Germinal center (tissue), 1 donor: ENCODE measurements at places on chromosomes 11 and 22.

- no peak for DNase-seq
These were observed 4.9 kb downstream of the HSD17B12 start for GRCh38 chr11:43685440-43685839.

- DNase-seq, result no peak
These were observed 991.6 kb downstream of the BRD1 start for GRCh38 chr22:48835857-48836672.

- DNase-seq, result no peak
These were observed 24.1 kb upstream of the KRTAP5-7 start for GRCh38 chr11:71502871-71503435.

- DNase-seq, result no peak
These were observed 21.6 kb upstream of the TMEM191C start for GRCh38 chr22:21445437-21446127.

DNA sequence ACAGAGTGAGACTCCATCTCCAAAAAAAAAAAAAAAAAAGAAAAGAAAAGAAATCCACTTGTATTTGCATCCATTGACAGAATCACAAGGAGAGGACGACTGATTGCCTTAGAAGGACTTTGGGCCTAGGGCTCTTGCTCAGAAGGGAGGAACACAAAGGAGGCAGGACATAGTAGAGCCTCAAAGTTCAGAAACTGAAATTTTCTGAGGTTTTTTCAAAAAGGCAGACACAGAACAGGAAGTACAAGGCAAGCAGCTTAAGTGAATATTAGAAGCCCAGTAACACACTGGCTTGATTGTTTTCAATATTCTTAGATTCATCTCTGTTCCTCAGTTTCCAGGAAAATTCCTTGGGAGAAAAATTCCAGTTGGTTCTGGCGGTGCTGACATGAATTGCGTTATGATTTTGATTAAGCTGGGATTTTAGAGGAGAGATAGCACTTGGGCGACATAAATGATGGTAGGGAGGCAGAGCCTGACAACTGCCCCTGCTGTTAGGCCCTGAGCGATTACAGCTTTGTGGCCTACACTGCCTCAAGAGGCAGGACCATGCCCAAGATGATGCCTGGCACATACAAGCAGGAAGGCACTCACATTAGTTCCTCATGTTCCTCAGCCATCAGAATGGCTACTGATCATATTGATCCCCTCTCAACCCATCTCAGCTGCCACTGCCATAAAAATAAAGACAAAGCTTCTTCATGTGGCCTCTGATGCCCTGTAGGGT lies 15.3 kb downstream of the CLPB start:
- DNase-seq, result no peak

DNA sequence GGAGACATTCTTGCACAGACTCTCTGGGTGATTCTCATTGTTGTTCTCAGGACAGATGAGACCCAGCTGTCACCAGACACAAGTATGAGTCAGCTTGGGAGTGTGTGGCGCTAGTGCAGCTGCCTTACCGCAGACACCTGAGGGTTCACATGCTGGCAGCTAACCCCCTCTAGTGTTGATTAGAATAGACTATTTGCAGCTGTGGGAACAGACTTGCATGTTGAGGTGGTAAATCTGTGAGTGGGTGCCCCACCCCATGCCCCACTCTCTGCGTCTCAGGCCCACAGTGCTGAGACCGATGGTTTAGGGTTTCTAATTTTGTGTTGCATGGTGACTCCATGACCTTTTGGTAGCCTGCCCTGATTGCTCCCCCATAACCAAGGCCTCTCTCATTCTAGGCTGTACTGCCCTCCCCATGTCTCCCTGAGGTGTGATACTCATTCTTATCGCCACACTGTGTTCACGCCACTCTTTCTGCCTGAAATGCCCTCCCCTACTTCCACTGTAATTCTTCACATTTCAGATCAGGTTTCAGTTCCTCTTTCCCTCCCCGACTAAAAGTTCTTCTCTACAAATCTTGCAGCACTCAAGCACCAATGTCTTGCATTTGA lies 73.7 kb upstream of the KIRREL3 start:
- peak; percentile 9 for DNase-seq

DNA sequence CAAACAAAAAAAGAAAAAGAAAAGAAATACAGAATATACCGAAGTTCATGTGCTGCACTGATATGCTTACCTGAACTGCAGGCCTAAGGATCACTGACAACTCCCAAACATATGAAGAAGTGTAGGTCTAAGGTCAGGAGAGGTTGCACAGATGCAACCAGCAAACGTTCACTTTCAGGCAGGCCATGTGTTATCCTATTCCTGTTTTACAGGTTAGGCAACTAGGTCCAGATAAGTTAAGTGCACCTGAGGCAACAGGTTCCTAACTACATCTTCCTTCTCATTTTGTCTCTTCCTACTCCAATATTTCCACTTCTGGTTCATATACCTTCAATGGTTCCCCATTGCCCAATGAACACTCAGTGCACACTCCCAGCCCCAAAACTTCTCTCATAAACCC lies 15.1 kb downstream of the PI4KA start:
- DNase-seq, result no peak

DNA sequence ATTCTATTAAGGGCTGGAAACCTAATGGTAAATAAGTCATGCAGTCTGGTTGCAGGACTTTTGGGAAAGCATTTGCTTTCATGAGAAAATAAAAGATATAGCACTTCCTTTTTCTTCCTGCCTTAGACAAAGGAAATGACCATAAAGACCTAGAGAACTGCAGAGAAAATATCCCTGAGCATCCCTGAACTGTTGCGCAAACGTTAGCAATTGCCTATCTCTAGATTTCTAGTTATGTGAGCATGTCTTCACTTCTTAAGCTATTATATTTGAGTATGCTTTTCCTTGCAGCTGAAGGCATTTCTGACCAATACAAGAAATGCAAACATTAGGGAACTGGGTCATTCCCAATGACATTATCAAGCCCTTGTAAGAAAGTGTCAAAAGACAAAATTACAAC lies 110.6 kb downstream of the KIF18A start:
- no peak for DNase-seq

DNA sequence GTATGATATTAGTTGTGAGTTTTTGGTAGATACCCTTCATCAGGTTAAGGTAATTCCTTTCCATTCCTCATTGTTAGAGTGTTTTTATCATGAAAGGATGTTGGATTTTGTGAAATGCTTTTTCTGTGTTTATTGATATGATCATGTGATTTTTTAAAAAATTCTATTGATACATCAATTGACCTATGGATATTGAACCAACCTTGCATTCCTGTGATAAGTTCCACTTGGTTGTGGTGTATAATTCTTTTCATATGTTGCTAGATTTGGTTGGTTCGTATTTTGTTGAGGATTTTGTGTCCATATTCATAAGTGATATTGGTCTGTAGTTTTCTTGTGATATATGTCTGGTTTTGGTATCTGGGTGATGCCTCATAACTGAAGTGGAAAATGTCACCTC lies 6.7 kb downstream of the ANKRD13D start:
- DNase-seq, result no peak
